ENCODE measurements at places on chromosomes 6 and 20.

- DNase-seq: no peak
Measured at GRCh38 chr20:41034239-41034638, 5.6 kb downstream of the TOP1 start.

DNA sequence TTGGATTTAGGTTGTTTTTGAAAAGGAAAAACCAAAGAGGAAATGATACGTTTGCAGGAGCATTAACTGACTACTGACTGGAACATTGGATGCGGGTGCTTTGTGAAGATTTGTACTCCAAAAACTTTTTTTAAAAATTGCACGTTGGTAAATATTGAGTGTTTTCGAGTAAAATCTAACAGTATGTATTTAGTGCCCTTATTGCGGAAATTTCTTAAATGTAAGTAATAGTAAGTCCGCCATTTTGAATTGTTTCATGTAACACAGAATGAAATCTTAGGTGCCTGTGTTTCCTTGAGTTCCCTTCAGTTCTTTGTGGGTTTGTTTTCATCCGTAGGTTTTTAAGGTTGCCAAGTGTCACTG is 15.2 kb upstream of the LIN28B start:
- no peak for DNase-seq

DNA sequence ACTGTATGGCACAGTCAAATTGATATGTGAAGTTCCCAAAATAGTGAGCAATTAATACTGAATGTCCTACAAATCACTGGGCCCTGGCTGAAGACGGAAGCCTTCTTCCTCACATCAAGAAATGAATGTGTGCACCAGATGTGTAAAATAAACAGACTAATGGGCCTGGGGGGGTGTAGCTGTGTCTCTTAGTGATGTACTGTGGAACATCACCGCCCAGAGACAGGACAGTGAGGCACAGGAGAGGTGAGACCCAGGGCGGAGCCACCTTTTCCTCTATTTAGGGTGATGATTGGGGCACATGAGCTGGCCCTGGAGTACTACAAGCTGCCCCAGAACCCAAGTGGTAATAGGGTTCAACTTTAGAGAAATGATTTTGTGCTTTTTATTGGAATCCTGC is 368.5 kb upstream of the ARID1B start:
- DNase-seq: no peak

DNA sequence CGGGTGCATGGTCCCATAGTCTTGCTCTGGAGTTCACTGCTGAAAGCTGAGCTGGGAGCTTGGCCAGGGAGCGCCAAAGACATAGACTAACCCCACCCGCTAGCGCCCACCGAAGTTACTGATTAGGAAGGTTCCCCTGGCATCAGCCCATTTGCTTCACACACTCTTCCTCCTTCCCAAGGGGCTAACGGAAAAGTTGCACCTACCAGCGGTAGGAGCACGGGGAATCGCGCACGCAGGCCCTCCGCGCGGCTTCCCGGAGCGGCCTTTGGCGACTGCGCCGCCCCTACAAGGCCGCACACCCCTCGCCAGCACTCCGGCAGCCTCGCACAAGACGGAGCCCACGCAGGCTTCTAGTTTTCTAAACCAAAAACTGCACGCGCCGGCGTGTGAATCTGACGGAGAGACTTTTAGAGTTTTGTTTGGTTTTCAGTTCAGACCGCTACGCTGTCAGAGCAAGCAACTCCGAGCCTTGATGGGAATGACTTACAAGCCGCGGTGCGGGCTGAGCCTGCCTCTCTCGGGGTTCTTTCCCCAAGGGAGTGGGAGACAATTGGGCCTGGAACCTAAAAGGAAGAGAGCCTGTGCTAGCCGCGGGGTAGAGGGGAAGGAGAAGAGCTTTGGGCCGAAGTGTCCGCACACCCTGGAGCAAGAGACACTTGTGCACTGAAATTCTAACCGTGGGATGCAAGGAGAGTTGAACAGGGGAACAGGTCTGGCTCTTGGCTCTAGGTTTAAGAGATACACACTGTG is 891 bp upstream of the POU3F2 start:
- no peak for DNase-seq

- no peak for DNase-seq
Measured at GRCh38 chr6:122953766-122954165, 42.3 kb upstream of the CLVS2 start.

DNA sequence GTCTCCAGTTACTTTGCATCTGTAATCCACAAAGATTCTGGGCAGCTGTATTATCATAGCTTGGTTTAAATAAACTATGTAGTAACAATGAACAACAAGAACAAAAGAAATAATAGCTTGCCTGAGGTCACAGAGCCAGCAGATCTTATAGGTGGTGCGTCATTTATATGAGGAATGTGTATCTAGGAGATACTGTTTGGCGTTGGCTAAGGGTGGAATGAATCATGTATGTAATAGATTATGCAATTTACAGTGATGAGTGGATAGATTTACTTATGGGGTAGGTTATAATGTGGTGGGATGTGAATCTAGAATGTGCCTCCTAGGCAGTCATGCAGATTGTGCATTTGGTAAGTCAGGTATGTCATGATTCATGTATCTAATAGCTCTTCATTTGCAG is 42.8 kb downstream of the HNF4A start:
- no peak for DNase-seq

DNA sequence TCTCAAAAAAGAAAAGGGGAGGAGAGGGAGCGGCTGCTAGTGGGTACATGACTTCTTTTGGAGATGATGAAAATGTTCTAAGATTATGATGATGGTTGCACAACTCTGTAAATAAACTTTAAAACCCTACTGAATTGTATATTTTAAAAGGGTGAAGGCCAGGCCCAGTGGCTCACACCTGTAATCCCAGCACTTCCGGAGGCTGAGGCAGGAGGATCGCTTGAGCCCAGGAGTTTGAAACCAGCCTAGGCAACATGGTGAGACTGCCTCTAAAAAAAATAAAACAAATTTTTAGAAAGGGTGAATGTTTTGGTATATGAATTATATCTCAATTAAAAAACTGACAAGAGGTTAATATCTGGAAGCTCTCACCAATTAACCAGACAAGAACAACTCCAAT is 45.4 kb downstream of the BAK1 start:
- DNase-seq: no peak

- DNase-seq: no peak
Measured at GRCh38 chr6:133814797-133815196, 74.1 kb upstream of the TCF21 start.

DNA sequence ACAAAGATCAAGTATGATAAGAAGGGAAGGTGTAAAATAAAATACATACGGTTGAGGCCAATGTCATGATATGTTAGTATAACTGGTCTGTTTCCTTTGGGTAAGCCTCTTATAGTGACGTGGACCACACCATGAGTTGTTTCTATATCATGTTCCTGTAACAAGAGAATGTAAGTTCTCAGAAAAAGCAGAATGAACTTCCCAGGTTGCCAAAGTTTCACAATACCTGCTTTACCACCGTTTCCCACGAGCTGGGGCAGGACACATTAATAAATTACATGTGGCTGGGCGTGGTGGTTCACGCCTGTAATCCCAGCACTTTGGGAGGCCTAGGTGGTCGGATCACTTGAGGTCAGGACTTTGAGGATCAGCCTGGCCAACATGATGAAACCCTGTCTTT is 42.6 kb upstream of the SLA2 start:
- no peak for DNase-seq

DNA sequence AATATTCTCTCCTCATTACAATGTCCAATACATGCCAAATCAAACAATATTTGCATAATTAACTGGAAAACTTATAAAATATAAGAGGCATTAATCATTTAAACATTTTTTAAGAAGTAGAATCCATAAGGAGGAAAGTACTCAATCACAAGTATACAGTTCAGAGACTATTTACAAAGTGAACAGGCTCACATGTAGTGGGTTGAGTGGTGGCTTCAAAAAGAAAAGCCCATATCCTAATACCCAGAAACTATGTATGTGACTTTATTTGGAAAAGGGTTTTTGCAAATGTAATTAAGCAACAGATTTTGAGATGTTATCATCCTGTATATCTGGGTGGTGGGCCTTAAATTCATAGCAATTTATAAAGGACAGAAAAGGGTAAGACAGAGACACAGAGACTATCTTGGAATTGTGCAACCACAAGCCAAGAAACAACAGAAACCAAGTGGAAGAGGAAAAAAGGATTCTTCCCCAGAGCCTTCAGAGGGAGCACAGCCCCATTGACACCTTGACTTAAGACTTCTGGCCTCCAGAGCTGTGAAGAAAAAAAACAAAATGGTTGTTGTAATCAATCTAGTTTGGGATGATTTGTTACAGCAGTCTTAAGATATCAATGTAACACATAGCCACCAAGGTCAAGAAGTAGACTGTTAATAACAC is 32.7 kb upstream of the CRISP1 start:
- no peak for DNase-seq

DNA sequence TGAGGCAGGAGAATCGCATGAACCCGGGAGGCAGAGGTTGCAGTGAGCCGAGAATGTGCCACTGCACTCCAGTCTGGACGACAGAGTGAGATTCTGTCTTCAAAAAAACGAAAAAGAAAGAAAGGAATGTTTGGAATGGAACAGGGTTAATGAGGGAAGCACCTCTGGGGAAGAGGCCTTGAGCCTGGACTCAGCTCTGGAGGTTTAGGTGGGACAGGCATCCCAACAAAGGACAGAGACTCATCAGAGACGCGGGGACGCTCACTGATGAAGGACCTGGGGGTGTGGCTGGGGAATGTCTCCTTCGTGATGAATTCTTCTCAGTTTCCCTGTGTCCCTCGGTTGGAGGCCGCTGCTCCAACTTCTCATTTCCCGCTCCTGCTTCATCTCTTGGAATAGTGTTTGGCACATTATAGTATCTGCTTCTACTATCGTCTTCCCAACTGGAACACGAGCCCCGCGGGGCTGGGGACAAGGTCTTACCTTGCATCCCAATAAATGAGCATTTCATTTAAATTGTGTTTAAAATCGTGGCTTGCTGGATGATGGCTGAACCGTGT is 27.6 kb downstream of the KIF25 start:
- DNase-seq: no peak

GRCh38 chr6:106114492-106114891 is 28.4 kb downstream of the PRDM1 start:
- DNase-seq: peak; percentile 90

- no peak for DNase-seq
Measured at GRCh38 chr20:12605751-12606150, 403.0 kb upstream of the SPTLC3 start.

DNA sequence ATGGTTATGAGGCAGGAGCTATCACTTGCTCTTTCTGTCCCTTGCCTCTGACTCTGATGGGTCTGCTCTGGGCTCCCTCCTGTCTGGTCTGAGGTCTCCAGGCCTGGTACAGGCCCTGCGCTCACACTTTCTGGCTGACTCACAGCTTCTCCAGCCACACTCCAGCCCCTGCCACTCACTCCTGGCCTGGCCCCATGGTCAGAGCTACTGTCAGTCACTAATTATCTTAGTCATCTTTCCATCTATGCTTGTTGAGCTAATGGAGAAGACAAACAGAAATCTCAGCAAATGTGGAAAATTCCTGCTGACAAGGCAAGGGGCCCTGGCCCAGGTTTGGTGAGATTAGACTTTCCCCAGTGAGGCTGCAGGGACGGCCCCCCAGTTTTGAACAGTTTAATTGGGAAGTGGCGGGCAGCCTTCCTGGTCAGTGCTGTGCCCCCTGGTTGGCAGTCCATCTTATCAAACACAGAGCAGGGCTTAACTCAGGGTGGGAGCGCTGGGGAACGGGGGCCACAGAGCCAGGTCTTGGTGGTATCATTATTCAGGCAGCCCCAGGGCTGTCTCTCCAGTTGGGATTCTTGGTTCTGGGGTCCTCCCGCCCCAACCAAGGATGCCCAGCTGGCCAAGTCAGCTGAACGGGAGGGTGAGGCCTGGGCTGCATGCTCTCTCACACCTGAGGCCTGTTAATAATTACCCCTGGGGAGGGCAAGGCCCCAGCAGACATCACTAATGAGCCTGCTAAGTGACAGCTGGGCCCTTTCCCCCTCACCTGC is 63.4 kb downstream of the VEGFA start:
- no peak for DNase-seq

GRCh38 chr6:122677406-122677805 is 67.2 kb downstream of the PKIB start:
- DNase-seq: no peak

GRCh38 chr6:153162172-153162571 is 31.1 kb upstream of the RGS17 start:
- no peak for DNase-seq

- no peak for DNase-seq
Measured at GRCh38 chr20:56932575-56933330, 303.6 kb downstream of the TFAP2C start.
